Parietal lobe (tissue), 2 donors: ENCODE measurements at places on chromosomes 1 and 21. TPM values are rescaled to one million over a fixed set of nuclear protein-coding genes. Genes with fewer than 3 reads are reported as not detected.

The CSTB gene
- total RNA-seq, result 7.2 TPM

The FHAD1 gene
- total RNA-seq, result 0.94 TPM

The AK4 gene
- total RNA-seq, result 11.3 TPM

The SPRR2G gene
- total RNA-seq, result not detected
